ENCODE measurements at places on chromosomes 12 and 14.
A peak's percentile ranks its signal among the peaks of the same experiment; 100 is the strongest.

DNA sequence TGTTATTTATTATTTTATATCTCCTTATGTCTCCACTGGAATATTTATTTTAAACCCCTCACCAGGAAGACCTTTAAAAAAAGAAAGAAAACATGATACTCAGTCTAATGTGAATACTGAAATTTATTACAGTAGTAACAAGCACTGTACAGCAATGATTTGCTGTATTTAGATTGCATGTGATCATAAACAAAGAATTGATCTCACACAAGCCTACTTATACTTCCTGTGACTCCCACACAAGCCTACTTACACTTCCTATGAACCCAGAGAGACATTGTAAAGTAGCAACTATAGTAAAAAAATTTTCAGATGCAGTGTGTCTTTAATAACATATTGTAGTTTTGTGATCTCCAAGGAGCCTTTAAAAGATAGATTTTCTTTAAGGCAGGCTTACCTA, 142.7 kb upstream of the SYT1 start:
- DNase-seq: no peak

GRCh38 chr12:49138587-49138986, 7.4 kb upstream of the TUBA1B start:
- no peak for DNase-seq

GRCh38 chr12:22332202-22332601, 2.3 kb downstream of the ST8SIA1 start:
- DNase-seq: no peak

DNA sequence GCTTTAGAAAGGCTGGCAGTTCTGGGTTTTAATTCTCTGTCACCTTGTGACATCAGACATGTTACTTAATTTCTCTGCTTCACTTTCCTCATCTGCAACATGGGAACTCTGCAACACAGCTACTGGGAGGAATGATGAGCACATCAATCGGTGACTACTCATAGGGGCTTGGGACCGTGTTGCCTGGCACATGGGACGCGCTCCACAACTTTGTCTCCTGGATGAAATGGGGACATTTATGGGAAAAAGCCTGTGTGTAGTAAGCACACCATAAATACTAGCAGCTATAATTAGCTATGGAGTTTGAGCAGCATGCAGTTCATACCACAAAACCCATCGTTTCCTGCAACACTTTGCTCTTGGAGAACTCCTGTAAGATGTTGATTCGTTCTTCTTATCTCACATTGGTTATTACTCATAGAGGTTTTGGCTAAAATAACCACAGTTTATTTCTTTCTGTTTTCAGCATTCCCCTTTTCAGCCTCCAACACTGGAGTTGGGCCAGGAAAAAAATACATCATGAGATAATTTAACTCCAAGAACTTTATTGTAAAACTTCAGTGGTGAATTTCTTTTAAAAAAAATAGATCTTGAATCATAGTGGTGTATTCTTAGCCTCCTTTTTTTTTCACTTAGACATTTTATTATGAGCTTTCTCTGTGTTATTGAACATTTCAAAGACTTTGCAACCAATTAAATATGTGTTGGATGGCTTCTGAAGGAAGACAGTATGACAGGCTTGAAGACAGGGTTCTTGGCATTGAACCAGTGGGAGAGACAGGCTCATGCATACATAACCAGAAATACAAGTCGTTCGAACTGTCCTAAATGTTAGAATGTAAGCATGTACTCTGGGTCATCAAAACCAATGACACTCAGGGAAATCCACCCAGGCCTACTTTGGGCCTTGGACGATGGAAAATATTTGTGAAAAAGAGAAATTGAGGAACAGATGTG, 72.7 kb downstream of the RIN3 start:
- no peak for DNase-seq

- DNase-seq: no peak
Measured at GRCh38 chr12:73053893-73054292, 781.7 kb downstream of the TRHDE start.

DNA sequence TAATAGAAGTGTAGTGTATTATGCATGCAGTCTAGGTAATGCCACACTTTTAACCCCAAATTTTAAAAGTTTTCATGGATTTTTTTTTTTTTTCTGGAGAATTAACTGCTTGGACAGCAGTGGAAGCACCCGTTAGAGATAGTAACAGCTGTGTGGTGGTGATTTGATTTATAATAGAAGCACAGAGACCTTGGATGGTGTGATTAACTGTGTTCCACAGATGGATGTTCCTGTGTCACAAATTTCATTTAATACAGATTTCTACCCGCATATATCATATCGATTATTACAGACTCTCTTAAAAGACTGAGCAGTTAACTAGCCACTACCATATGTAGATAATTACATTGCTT, 47.0 kb downstream of the IFT81 start:
- DNase-seq: no peak

- no peak for DNase-seq
Measured at GRCh38 chr12:15689751-15690191, 99.4 kb downstream of the EPS8 start.

DNA sequence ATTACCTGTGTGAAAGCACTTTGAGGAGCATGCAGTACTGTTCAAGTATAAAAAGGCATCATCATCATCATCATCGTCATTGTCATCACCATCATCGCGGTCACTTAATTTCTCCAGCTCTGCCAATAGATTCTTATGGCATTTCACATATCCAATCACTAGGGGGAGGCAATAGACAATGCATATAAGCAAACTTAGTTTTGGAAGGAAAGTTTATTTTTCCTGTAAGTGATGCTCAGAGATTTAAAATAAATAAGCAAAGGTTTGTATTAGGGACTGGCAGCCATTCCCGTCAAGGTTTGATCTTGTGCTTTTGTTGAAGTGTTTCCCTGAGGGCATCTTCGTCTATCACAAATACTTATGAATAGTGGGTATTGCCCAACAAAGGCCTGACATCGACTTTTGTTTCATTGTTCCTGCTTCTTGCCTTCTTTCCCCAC, 127.4 kb downstream of the KTN1 start:
- DNase-seq: no peak

DNA sequence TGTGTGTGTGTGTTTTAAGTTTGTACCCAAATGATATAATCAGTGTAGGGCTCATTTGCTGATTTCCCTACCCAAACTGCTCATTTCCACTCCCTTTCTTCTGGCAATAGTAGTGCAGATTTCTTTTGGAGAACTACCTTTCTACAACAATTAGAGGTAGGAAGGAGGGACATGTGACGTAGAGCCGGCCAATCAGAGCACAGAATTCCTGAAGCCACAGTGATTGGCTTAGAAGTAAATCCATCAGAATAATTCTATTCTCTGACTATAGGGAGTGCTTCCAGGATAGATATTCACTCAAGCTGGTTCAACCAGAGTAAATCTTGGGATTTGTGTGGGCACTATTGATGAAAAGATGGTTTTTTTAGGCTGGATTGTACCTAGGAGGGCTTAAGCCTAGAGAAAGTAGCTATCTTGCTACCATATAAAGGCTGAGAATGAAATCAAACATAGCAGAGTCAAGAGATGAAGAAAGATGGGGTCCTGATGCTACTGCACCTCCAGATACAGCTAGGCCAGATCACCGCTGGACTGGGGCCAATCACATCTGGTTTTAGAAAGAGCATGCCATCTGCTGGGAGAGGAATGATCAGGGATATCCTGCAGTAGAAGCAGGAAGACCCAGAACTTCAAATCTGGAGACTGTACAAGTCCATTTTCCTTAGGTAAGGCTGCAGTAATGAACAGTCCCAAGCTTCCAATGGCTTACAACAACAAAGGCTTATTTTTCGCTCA, 54.1 kb upstream of the NUAK1 start:
- DNase-seq: no peak

- DNase-seq: no peak
Measured at GRCh38 chr14:30957813-30958370, 67.6 kb upstream of the AP4S1 start.

DNA sequence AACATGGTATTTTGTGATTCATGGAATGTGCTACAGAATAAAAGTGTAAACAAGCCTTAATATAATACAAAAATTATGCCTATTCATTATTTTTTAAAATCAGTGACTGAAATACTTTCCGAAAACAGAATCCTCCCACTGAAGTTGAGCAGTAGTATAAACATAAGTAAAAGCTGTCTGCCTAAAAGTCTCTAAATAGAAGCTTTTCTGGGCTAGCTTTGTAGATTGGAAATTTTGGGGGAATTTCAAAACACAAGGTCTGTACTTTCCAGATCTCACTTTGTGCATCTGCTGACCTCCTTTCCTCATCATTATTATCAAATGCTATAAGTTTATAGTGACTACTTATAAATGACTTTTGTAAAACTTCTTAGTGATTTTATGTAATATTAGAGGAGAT, 80.4 kb upstream of the TRHDE start:
- DNase-seq: no peak

GRCh38 chr12:124939421-124940142, 25.1 kb upstream of the UBC start:
- DNase-seq: peak; percentile 90

Measured in activated CD4-positive, alpha-beta T cell treated with anti-CD3 and anti-CD28 coated beads, Interleukin-2, amount 50 U/mL, for 48 hours (primary cell).